ENCODE measurements at places on chromosomes 16 and 17.

DNA sequence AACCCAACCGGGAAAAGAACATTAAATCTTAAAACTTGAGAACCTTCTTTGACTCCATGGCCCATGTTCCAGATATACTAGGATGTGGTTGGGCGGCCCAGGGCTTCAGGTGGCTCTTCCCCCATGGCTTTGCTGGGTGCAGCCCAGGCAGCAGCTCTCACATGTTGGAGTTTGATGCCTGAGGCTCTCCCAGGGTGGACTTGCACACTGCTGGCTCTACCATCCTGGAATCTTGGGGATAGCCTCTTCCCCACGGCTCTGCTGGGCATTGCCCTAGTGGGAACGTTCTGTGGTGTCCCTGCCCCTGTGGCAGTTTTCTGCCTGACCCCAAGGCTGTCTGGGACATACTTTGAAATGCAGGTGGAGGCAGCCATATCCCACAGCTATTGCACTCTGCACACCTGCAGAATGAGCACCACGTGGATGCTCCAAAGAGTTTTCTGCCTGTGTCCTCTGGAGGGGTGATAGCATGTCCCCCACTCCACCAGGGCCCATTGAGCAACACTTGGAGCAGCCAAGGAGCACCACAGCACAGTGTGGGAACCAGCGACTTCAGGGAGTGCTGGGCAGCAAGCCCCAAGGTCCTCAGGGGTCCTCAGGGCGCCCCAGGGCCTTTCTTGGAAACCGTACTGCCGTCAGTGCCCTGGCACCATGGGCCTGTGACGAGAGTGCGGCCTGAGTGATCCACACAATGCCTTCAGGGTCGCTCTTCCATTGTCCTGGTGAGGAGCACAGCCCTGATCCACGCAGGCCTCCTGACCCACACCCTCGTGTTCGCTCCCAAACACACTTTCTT is 70.8 kb downstream of the GOSR1 start:
- DNase-seq: no peak

GRCh38 chr17:11499881-11500280 is 98.4 kb upstream of the DNAH9 start:
- DNase-seq: no peak

DNA sequence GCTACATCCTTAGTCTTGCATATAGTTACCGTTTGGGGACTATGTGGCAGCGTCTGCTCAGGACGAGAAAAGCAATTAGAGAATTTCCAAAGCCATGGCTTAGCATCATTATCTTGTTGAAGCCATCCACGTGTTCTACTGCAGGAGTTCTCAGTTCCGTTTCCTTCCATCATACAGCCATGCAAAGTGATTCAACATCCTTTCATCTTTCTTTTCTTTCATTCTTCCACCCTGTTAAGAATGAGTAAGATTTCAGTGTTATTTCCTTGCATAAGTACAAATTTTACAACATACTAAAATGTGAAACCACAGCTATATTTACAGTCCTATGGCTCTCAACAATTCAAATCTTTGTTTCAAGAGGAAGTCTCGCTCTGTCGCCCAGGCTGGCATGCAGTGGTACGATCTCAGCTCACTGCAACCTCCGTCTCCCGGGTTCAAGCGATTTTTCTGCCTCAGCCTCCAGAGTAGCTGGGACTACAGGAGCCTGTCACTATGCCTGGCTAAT is 3.8 kb downstream of the MARF1 start:
- no peak for DNase-seq

GRCh38 chr16:79296491-79296890 is 304.0 kb downstream of the MAF start:
- DNase-seq: no peak

- no peak for DNase-seq
These were observed 219.1 kb upstream of the IRX3 start for GRCh38 chr16:54505549-54506213.

All from GM12864 (cell line).